ENCODE measurements at places on chromosomes 1 and 21.

DNA sequence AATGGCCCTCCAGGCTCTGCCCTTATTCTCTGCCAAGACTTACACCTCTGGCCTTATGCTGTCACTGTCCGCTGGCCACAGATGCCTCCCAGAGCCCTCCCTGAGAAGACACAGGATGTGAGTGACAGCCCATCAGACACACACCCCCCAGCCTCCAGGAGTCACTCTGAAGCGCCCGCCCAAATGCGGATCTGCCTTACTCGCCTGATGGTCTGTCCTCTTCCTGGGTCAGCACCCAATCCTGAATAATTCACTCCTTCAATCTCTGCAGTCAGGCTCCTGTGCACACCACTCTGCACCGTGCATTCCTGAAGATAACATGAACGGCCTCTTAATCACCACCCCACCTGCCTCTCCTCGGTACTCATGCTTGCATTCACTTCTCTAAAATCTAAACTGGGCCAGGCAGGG, 14.7 kb downstream of the CLSTN1 start:
- DNase-seq, result no peak

- no peak for DNase-seq
Observed at GRCh38 chr1:114075105-114075504, 78.6 kb downstream of the SYT6 start.

DNA sequence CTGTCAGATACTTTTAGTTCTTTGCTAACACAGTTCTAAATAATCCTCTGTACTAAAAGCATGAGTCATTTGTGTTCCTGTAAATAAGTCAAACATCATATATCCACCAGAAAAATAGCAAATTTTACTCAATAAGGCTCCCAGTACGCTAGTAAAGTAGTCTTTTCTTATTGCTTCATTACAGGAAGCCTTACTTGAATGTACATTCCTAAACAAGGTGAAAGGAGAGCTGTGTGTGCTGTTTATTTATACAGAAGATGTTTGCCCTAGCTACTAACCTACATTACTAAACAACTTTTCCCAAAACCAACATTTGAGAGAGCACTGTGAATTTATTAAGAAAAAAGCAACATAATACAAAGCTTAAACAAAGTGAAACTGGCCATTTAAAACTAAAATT, 52.0 kb downstream of the ZNHIT6 start:
- no peak for DNase-seq

DNA sequence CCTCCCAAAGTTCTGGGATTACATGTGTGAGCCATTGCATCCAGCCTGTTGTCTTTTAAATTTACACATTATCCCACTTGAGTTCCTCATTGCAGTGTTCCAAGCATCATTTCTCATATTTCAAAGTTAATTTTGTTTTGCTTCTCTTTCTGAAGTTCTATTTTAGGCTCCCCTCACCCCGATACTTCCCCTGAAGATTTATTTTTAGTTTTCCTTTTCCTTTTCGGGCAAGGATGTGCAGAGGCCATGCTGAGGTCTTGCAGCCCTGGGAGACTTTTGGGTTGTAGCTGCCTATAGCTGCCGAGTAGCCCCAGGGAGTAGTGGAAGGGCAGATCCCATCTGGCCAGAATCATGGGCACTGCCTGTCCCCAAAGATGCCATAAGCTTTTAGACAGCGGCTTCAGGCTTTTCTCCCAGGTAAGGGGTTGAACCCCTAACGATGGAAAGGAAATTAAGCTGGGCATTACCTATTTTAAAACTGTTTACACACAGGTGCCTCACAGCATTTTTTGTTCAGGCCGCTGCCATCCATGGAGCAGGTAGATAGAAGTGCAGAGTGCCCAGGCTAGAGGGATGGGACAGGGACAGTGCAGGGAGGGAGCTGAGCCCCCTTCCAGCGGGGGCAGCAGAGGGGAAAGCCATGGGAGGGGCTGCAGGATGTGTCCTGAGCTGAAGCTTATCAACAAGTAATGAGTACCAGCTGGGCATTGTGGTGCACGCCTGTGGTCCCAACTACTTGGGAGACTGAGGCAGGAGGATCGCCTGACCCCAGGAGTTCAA, 15.9 kb downstream of the PSEN2 start:
- DNase-seq, result no peak

- no peak for DNase-seq
Observed at GRCh38 chr1:116906812-116907211, 2.9 kb upstream of the PTGFRN start.

- no peak for DNase-seq
Observed at GRCh38 chr1:68745451-68745850, 248.6 kb upstream of the DEPDC1 start.

DNA sequence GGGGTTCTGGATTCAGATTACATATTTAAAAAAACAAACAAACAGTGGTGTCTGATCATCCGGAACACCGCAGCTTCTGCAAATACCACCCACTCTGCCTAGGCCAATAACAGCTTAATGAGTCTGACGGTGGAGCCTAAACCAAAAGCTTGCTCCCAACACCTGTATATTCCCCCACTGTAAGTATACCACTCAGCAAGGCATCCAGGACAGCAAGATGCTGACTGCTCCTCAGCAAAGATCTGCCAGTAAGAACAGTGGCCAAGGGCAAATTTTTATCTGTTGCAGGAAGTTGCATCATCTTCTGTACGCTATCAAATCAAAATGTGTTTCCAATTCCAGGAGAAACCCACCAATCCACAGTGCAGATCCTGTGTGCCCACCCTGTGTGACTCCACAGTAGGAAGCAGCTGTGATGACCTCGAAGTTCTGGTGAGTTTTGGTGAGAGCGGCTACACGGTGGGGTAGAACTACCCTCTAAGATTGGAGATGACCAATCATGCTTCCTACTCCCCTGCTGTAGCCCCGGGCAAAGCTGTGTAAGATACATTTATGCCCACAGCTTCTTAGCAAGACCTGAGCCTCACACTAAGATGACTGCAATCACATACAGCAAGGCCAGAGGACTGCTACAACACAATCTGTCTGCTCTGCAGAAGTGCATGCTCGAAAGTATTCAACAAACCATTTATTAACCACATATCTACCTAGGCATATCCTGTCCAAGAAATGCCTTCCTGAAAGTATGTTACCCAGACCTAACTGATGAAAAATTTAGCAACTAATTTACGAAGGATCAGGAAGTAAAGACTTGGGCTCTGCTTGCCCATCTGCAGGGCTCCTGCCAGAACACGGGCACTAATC, 30.5 kb downstream of the SIPA1L2 start:
- DNase-seq, result no peak
